ENCODE measurements at places on chromosomes 1 and 21.

DNA sequence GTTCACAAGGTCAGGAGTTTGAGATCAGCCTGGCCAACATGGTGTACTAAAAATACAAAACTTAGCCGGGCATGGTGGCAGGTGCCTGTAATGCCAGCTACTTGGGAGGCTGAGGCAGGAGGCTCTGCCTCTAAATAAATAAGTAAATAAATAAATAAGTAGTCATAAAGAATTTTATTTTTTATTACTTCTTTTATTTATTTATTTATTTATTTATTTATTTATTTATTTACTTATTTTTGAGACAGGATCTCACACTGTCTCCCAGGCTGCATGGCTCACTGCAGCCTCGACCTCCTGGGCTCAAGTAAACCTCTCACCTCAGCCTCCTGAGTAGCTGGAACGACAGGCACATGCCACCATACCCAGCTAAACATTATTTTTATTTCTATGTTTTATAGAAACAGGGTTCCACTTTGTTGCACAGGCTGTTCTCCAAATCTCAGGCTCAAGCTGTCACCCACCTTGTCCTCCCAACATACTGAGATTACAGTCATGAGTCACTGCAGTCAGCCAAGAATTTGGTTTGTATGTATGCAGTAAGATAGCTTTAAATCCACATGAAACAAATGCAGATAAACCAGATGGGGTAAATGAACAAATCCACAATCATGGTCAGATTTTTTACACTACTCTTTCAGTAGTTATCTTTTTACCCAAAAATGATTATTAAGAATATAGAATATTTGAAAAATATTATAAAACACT, 523.3 kb upstream of the RGS18 start:
- no peak for DNase-seq

- DNase-seq, result no peak
Observed at GRCh38 chr1:233912909-233913308, 8.4 kb downstream of the SLC35F3 start.

DNA sequence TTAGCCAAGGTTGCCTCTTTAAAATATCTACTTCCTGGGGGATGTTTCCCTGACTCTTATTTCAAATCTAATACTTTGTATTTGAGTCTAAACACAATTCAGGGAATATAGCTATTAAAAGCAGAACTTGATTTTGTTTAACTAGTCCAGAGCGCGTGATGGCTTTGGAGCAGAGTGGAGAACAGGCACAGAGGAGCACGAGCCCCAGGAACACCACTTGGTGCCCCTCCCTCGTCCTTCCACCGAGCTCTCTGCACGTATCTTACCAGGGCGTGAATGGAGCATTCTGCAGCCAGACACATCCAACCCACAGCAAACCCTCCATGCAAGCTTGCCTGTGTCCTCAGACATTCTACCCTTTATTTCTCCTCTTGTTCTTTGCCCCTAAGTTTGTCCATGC, 14.1 kb downstream of the KIF26B start:
- DNase-seq, result no peak

DNA sequence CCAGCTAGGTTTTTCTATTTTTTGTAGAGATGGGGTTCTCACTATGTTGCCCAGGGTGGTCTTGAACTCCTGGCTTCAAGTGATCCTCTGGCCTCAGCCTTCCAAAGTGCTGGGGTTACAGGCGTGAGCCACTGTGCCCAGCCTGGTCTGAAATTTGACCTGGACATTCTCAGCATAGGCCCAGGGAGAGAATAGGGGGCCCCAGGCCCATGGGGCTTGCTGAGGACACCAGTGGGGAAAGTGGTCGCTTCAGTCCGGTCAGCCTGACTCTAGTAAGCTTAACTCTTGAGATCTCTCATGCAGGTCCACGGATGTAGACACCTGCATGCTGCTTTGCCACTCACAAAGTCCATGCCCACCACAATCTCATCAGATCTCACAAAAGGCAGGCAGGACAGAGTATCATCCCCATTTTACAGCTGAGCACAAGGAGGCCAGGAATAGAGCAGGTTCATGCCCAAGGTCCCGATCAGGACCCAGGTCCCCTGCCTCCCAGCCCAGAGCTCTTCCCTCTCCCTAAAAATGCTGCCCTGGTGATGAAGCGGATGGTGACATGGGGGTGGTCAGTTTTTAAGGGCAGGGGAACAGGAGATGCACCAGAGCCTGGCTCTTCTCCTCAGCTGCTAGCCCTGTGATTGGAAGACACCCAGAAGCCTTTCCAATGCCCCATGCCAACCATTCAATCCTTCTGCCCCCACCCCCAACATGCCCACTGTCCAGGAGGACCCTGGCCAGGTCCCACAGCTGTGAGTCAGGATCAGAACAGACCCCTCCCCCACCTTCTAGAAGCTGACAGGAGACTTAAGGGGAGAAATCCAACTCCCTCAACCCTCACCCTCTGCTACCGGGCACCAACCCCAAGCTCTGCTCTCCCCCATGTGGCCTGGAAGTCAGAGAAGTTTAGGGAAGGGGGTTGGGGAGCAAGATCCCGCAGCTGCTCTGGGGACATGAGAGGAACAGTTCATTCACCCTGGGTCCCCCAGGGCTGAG, 1.8 kb downstream of the FHL3 start:
- DNase-seq, result no peak

- DNase-seq, result no peak
Observed at GRCh38 chr1:165423136-165423535, 21.8 kb downstream of the RXRG start.

DNA sequence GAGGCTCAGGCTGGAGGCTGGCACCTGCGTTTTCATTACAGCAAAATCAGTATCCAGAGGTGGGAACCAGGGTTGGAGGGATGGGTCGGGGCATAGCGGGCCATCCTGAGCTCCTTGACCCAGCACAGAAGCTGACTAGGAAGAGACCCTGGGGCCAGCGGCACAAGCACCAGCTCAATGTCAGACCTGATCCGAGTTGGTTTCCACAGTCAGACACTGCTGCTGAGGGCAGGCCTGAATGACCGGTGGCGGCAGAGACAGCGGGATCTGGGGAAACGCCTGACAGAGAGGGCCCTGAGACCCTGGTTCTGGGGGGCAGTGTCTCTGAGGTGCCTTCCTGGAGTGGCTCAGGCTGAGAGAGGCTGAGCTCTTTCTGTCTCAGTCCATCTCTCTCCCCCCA, 162.0 kb upstream of the C1orf174 start:
- DNase-seq, result no peak

DNA sequence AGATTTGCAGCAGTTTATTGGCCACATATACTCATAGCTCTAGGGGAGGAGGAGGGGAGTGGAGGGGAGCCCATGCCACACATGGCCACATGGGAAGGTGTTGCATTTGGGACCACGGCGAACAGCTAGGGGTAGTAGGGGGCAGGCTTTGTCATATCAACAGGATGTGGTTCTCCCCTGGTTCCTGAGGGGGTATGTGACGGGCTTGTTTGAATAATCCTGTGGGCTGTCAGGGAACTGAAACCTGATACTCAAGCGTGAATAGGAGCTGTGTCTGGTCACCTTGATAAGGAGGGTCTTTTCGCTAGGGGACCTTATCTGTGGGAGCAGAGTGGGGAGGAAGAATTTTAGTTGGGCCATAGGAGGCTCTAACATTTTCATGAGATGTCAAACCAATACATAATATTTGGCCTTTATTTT, 264.7 kb downstream of the CTH start:
- no peak for DNase-seq

DNA sequence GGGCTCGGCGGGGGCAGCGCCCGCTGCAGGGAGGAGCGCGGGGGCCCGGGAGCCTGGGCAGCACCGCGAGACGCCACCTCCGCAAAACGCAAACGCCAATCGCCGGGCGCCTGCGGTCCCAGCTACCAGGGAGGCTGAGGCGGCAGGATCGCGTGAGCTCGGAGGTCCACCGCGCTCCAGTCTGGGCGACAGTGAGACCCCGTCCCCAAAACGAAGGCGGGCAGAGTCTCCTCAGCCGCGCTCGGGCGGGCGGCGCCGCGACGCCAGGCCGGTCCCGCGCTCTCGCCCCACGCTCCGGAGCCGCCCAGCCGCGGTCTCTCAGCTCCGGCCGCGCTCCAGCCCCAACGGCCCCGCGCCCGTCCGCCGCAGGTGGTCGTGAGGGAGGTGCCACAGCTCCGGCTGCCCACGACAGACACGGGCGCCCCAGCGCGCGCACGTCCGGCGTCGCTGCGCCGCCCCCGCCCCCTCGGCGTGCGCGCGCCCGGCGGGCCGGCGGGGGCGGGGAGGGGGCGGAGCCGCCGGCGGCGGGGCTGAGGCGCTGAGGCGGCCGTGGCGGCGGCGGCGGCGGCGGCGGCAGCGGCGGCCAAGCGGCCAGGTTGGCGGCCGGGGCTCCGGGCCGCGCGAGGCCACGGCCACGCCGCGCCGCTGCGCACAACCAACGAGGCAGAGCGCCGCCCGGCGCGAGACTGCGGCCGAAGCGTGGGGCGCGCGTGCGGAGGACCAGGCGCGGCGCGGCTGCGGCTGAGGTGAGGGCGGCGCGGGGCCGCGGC, at the start of gene ADARB1:
Gene ADARB1 (plus strand): TSS at position 533 of the 770 bp plus-strand sequence. CDS start 97,077 bp downstream, outside the sequence.
- DNase-seq, result no peak

DNA sequence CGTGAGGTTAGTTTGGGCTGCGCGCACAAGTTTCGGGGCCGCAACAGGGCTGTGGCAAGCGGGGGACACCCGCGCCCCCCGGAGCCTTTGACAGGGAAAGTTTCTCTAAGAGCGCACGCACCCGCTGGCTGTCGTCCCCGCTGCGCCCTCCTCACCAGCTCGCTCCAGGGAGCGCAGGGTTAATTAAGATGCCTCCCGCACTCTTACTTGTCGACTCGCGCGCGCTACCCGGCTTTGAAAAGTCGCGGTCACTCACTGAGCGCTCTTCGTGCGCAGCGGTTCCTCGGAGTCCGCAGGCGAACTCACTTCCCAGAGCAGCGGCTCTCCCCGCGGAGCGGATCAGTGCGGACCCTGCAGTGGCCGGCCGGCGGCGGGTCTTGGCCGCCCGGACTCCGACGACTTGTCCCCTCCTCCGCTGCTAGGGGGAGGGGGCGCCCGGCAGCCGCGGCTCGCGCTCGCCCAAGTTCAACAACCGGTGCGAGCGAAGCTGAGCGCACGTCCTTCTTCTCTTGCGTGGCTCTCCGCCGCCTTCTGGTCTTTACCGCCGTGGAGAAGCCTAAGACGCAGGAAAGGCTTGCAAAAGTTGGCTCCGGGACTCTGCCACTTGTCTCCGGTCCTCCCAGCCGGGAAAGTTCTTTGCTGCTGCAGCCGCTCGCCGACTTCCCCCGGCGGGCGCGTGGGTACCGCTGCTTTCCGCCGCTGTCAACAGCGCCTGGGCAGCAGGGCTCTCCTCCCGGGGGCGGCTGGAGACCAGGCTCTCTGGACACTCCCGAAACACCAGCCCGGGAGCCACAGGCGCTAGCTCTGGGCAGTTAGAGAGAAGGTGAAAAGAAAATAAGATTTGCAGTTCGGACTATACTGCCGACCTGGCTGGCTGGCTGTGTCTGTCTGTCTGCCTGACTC, 506 bp downstream of the JUN start:
- DNase-seq, result peak; percentile 53

- DNase-seq, result no peak
Observed at GRCh38 chr1:19405195-19405760, 80.1 kb downstream of the CAPZB start.

GRCh38 chr21:42622284-42622683, 31.1 kb upstream of the PDE9A start:
- no peak for DNase-seq

- DNase-seq, result no peak
Observed at GRCh38 chr1:21262293-21263051, 27.8 kb downstream of the ECE1 start.

GRCh38 chr1:247576514-247576913, 11.6 kb upstream of the OR2G2 start:
- DNase-seq, result no peak

GRCh38 chr1:240539769-240540414, 72.1 kb downstream of the GREM2 start:
- no peak for DNase-seq

- DNase-seq, result no peak
Observed at GRCh38 chr1:219310181-219310728, 136.6 kb downstream of the LYPLAL1 start.

DNA sequence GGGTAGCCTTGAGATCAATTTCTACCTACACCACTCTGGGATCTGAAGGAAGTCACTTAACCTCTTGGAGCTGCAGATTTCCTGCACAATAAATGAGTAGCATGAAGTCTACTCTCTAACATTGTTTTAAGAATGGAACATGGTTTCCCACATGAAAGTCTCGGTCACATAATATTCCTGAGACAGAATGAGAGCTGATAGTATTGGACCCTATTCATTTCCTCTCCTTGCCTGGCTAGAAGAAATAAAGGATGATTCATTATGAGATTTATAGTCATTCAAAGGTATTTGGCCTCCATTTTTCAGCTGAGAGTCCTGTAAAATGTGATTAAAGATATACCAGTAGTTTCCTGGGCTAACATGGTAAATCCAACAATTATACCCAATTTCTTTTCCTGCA, 56.7 kb downstream of the ARHGAP29 start:
- DNase-seq, result no peak

- no peak for DNase-seq
Observed at GRCh38 chr21:34938089-34938764, 110.9 kb downstream of the RUNX1 start.

GRCh38 chr1:210505601-210506496, 177.1 kb downstream of the HHAT start:
- no peak for DNase-seq

DNA sequence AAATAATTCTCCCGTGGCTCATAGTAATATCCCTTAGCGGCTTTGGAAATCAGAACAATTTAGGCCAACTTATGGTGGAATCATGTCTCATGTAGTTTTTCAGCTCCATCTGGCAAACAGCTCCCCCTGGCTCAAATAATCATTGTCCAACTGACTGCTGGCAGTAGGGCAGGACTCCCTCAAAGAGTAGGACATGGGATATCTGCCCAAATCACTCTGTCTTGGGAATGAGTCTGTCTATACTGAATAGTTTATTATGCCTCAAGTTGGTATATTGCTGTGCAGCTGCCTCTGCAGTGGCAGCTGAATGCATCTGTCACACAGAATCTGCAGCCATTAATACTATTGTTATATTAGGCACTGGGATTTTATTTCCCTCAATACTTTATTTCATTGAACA, 255.7 kb downstream of the COL11A1 start:
- DNase-seq, result no peak

- no peak for DNase-seq
Observed at GRCh38 chr1:17883662-17884395, 128.7 kb downstream of the ACTL8 start.

DNA sequence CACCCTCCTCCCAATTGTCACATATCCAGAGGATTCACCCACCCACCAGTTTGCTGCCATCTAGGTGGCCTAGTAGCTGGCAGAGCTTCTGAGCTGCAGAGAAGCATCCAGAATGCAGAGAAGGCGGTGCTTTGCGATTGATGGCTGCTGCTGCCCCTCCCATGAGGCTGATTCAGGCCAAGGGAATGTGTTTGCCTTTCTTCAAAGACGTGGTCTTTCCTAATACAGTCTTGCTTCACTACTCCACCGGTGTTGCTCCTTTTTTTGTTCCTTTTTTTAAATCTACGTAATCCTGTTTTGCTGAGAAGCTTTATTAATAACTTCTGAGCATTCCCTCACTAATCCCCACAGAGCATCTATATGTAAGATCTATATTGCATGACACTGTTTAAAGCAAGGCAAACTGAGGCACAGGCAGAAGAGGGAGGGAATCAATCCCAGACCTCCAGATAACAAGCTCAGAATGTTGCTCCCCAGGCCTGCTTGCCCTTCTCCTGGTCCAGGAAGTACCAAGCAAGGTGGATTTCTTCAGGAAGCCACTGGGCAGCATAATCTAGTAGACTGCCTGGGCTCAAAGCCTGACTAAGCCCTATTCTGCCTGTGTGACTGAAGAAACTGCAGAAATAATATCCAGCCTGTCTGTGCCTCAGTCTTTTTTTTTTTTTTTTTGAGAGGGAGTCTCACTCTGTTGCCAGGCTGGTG, 275.5 kb upstream of the FMN2 start:
- DNase-seq, result no peak

Data from activated naive CD4-positive, alpha-beta T cell (primary cell).